ENCODE measurements at places on chromosomes 2 and 18.

GRCh38 chr2:23404426-23404825, 19.4 kb downstream of the KLHL29 start:
- DNase-seq, result no peak

DNA sequence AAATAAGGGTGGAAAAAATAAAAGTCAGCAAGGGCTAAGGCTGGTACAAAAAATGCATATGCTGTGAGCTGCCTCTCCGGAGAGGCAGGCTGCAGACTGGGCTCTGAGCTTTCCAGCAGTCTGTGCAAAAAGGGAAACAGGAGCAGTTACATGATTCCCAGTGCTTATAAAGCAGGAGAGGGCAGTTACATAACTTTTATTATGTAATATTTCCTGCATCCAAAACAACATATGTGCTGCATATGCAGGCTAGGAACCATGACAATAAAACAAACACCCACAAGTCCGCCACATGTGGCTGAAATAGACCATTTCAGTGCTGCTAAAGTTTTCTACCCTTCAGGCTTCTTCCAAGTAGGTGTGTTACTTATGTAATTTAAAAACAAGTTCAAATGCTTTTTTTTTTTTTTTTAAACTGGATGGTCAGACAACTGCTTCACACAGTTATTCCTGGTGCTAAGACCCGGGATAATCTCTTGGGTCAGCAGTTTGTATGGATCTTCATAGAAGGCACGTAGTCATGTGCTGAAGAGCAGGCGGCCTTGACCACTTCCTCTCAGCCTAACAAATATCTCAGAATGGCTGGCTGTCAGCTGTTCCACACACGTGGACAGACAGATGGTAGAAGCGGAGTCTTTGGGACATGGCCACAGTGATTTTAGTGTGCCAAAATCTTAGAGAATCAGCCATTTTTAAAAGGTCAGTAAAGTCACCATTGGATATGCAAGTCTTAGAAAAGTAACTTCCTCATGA, 43.5 kb downstream of the ARMC9 start:
- no peak for DNase-seq

- no peak for DNase-seq
Measured at GRCh38 chr2:65939687-65940086, 495.2 kb upstream of the MEIS1 start.

DNA sequence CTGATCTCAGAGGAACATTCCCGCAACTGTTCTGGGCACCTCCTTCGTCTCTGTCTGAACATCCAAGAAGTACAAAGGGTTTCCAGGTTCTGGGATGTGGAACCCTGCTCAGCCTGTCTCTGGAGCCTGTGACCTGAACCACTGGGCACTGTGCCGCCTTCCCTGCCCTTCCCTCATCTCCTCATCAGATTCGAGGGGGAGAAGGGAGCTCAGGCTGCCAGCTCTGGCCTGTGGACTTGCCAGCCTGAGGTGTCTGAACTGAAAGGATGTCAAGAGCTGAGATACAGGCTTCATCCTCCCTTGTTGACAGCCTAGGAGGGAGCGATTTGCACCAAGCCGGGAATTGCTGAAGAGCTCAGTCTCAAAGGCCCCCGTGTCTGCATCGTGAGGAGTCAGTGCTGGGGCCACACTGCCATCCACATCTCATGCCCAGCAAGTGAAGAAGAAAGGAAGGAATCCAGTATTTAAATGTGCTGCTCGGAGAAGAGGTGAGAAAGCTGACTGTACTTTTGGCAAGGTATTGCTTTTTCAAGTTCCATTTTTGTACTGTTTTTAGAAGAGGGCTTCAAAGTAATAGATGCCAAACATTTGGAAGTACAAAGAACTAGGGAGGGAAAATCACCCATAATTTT, 12.6 kb downstream of the NEU2 start:
- no peak for DNase-seq
